ENCODE measurements at places on chromosomes 13 and 19. TPM values are rescaled to one million over a fixed set of nuclear protein-coding genes. Genes with fewer than 3 reads are reported as not detected.
A peak's percentile ranks its signal among the peaks of the same experiment; 100 is the strongest.

Gene CYP4F11
- total RNA-seq = not detected

Gene SAFB
- 60.1 TPM for total RNA-seq

GRCh38 chr13:91762957-91763356, 364.5 kb downstream of the GPC5 start:
- DNase-seq = no peak

- no peak for DNase-seq
Measured at GRCh38 chr19:29400917-29401711, 124.7 kb upstream of the VSTM2B start.

DNA sequence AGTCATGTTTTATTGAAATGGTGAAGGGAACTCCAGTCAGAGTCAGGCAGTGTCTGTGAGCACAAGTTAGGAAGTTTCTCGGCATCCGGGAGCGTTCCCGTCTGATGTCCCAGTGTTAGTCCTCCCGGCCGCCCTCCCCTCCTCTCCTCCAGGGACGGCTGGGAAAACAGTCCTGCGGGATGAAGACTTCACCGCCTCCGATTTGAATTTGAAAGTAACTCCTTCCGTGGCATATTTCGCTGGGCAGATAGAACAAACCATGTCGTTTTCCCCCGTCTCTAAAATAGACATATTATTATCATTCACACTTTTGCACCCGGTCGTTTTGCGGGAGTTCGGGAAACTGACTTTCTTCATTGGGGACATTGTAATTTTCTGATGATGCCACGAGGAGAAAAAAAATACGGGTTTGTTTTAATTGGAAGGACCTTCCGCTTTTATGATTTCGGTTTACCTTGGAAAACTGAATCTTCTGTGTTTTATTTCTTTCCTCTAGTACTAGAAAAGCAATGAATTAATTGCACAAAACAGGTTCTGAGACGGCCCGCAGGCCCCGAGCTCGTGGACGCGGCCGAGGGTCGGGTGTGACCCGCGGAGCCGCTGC, 76.6 kb downstream of the ZIC5 start:
- DNase-seq = peak; percentile 10
